SK-MEL-5 (cell line): ENCODE measurements at places on chromosomes 3 and 15. TPM values are rescaled to one million over a fixed set of nuclear protein-coding genes. Genes with fewer than 3 reads are reported as not detected.

Gene SAMMSON
- 26.3 and 26.5 TPM in 2 replicates for total RNA-seq

Gene TJP1
- total RNA-seq: 19.5 and 21.7 TPM in 2 replicates

Gene CIDEC
- total RNA-seq: 0.24 and 0.71 TPM in 2 replicates

Gene LRTM1
- not detected in 2 replicates for total RNA-seq

Gene PLA1A
- 41.4 and 42.0 TPM in 2 replicates for total RNA-seq

Gene ZNF619
- total RNA-seq: 2.6 and 2.7 TPM in 2 replicates

Gene BUB1B
- 34.6 and 36.9 TPM in 2 replicates for total RNA-seq

Gene GUCA1C
- total RNA-seq: not detected in 2 replicates

GRCh38 chr15:77980098-77980497 is 97.4 kb downstream of the TBC1D2B start:
- no peak for DNase-seq

GRCh38 chr3:147937341-147937740 is 528.2 kb downstream of the ZIC1 start:
- DNase-seq: peak; percentile 40

GRCh38 chr15:69825941-69826818 is 271.5 kb downstream of the TLE3 start:
- no peak for DNase-seq

- DNase-seq: no peak
These were observed 483.2 kb upstream of the FRG2C start for GRCh38 chr3:75180945-75181298.

- DNase-seq: no peak
These were observed 184.0 kb upstream of the SATB1 start for GRCh38 chr3:18609187-18609586.

DNA sequence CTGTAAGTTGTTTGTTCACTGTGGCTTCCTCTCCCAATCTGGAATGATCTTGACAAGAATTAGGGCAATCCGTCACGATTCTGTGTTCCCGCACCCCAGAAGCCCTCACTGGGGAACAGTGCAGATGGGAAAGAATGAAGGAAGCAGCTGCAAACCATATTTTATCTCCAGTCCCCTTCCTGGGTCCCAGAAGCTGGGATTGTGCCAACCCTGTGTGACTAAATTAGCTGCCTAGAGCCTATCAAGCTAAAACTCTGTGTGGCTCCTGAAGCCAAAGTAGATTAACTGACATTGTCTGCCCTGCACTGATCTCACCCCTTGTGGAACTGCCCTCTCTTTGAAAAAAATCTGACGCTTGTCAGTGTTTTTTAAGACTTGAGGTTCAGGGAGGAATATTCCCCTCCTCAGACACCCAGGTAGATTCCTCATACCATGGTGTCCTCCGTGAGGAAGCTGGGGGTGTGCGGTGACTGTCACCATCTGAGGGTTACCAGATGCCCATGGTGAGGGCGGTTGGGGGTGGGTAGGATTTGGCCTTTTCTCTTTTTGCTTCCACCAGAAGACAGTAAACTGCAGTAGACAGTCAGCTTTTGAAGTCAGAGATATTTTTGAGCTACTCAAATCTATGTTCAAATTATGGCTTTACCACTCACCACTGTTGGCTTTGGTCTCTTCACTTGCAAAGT is 358.3 kb upstream of the TPM1 start:
- no peak for DNase-seq

GRCh38 chr3:13280811-13281506 is 139.2 kb downstream of the NUP210 start:
- peak; percentile 23 for DNase-seq

DNA sequence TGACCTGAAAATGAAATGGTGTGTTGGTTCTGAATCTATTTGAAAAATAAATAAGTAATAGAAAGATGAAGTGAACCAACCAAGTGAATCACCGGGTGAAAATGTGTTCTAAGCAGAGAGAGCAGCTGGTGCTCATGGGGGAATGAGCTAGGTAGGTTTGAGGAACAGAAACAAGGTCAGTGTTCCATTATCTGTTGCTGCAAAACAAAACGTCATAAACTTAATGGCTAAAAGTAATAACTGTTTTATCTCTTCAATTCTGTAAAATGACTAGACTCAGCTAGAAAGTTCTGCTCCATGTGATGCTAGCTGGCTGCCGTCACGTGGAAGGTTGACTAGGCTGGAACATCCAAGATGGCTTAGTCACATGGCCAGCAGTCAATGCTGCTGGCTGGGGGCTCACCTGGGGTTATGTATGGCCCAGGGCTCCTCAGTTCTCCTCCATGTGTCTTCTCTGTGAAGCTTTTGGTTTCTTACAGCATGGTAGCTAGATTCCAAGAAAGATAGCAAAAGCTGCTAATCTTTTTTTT is 13.3 kb upstream of the SH3BP5 start:
- no peak for DNase-seq

DNA sequence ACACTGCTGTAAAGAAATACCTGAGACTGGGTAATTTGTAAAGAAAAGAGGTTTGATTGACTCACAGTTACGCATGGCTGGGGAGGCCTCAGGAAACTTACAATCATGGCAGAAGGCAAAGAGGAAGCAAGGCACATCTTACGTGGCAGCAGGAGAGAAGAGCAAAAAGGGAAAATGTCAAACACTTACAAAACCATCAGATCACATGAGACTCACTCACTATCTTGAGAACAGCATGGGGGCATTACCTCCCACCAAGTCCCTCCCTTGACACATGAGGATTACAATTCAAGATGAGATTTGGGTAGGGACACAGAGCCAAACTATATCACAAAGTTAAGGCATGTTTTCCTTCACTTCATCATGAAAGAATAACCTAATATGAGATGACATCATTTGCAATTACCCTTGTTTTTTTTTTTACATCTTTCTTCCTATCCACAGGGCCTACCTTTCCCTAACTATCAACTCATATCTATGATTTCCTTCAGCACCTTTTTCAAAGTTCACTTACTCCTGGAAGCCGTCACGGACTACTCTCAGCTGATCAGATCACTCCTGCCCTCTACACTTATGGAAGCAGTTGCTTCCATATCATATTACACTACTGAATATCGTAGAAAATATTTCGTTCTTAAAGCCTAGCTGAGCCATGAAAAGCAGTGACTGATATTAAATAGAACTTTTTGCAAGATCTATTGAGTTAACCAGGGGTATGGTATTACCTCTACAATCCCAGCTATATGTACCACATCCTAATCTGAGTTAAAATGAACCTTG is 25.5 kb upstream of the ATP8B4 start:
- DNase-seq: no peak

- no peak for DNase-seq
These were observed 56.2 kb downstream of the LRRFIP2 start for GRCh38 chr3:37118163-37118562.

- no peak for DNase-seq
These were observed 262.1 kb upstream of the TGFBR2 start for GRCh38 chr3:30344288-30344687.

- no peak for DNase-seq
These were observed 45.2 kb downstream of the CDAN1 start for GRCh38 chr15:42691770-42692169.

DNA sequence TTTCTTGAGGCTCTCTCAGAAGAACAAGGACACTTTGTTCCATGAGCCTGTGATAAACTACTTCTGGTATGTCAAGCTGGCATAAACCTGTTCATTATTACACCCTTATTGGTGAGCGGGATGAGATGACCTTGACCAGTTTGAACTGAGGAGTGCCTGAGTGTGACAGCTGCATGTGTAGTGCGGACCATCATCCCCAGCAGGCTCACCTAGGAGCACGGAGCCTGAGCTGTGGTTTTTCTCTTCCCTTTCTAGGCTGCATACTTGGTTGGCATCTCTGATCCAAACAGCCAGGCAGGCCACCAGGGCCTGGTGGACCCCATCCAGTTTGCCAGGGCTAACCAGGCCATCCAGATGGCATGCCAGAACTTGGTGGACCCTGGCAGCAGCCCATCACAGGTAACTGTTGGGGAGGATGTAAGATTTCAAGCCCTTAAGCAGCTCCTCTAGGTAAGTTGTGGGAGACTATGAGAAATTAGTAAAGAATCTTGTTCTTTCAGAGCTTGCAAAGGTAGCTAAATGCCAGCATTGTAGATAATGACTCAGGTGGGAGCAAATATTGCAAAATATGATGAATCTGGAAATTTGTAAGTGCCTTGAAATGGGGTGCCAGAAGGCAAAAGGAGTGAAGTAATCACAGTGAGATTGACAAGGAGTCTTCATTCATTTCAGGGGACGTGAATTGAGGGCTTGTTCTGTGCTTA is 288.9 kb upstream of the TPM1 start:
- DNase-seq: no peak

- no peak for DNase-seq
These were observed 266.4 kb downstream of the GABRG3 start for GRCh38 chr15:27237319-27237939.

DNA sequence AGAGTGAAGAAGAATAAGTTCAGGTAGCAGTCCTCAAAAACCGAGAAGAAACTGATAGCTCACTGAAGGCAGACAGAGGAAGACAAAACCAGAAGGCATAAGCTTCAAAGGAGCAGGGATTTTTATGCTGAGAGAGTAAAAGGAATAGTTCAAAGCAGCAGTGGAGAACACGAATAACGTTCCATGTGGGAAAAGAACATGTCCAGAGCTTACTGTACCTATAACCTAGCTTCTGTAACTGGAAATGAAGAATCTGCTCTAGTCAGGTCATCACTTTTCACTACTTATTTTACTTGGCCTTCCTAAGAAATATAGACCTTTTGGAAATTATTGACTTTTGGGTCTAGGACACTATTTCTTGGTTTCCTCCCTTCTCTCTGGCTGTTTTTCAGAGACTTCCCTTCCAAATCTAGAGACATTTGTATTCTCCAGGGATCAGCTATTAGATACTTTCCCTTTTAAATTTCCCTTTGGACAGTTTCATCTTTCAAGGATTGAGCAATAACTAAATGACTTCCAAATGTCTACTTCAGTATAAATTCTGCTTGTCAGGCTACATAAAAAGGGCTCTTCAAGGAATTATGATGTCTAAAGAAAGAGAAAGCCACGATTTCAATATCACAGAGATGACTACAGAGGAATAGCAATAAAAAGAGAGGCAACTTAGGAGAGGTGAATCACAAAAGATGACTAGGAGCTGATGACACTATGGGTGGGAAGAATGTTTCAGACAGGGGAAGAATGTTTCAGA is 46.7 kb downstream of the UBE3A start:
- DNase-seq: no peak

DNA sequence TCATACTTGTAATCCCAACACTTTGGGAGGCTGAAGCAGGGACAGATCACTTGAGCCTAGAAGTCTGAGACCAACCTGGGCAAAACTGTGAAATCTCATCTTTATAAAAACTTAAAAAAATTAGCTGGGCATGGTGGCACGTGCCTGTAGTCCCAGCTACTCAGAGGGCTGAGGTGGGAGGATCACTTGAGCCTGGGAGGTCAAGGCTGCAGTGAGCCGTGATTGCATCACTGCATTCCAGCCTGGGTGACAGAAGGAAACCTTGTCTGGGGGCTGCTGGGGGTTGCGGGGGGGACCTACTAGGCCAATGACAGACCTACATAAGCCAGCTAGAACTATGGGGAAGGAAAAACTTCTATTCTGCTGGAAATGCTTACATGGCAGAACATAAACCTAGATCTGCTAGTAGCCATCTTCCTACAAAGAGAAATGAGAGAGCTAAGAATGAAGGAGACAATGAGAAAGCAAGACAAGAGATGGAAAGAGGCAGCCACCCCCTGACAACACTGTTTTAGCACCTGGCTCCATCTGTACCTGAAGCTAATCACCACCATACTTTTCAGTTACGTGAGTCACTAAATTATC is 23.9 kb downstream of the FOXP1 start:
- DNase-seq: no peak

DNA sequence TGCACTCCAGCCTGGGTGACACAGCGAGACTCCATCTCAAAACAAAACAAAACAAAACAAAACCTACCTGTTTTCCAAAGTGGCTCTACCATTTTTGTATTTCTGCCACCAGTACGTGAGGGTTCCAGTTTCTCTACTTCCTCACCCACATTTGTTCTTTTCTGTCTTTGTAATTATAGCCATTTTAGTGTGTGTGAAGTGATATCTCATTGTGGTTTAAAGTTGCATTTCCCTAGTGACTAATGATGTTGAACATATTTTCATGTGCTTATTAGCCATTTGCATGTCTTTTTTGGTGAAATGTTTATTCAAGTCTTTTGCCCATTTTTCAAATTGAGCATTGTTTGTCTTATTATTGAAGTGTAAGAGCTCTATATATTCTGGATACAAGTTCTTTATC is 50.7 kb downstream of the TRA2B start:
- no peak for DNase-seq

DNA sequence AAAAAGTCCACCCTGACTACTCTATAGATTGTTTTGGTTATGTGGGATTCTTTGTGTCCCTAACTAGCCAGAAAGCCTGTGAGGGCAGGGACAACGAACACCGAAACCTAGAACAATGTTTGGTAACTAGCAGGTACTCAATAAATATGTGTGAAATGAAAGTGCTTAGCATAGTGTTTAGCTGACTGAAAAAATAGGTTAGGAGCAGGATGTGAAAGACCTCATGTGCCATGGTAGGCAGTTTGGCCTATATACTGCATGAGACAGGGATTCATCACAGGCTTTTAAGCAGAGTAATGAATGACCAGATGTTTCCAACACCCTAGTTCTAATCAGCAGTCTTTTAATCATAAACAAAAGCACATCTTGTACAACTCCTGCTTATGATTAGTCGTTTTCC is 64.2 kb downstream of the MYO5A start:
- no peak for DNase-seq

DNA sequence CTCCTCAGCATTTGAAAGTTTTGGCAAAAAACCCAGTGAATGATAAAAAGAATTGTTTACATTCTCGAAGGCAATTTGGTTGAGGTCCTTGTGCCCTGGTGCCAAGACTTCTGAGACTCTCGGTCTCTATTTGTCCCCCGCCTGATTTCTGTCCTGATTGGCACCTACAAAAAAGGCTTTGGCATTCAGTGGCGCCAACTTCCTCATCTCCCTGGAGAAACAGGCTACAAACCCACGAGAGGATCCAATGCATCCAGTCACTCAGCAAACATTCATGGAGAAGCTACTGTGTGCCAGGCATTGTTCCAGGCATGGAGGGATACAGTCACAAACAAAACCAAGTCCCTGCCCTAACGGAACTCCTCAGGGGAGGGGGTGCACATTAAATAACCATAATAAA is 42.7 kb downstream of the HES1 start:
- DNase-seq: no peak

DNA sequence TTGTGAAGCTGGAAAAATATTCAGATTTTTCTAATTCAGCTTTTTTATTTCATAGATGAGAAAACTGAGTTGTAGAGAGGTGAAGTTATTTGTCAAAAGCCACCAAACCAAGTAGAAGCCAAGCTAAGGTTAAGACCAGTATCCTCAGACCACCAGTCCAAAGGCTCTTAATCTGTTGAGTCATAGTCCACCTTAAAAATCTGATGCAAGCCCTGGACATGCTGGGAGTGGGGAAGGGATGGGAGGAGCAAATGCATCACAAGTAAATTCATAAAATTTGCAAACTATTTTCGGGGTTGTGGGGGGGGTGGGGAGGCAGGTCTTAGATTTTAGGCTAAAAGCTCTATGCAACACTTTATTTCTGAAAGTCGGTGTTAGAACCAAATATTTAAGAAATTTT is 307.7 kb upstream of the SEMA6D start:
- peak; percentile 18 for DNase-seq
